ENCODE measurements at places on chromosomes 5 and 9. TPM values are rescaled to one million over a fixed set of nuclear protein-coding genes. Genes with fewer than 3 reads are reported as not detected.

Gene OTP
- not detected for total RNA-seq

Gene FBXO4
- total RNA-seq = 5.4 TPM

Gene ADAMTS19
- total RNA-seq = not detected

Gene MEIKIN
- total RNA-seq = not detected

Gene SPATA31A5
- not detected for total RNA-seq

Gene ZNF354B
- total RNA-seq = 19.2 TPM

Gene LHX3
- total RNA-seq = not detected

Gene DEPDC1B
- total RNA-seq = 63.1 TPM

Gene C9orf50
- total RNA-seq = not detected

Gene STPG3
- not detected for total RNA-seq

Gene HCN1
- total RNA-seq = not detected

Gene S100Z
- total RNA-seq = not detected

Gene GFRA3
- 0.83 TPM for total RNA-seq

Gene MAN1B1
- 65.6 TPM for total RNA-seq

Gene CCL27
- total RNA-seq = not detected

Gene ENTREP1
- 1.8 TPM for total RNA-seq

Gene FCN2
- total RNA-seq = not detected

Gene ROR2
- total RNA-seq = not detected

Gene DNAI1
- not detected for total RNA-seq

Gene DNAJA1
- 194 TPM for total RNA-seq

Gene LRRC19
- 0.21 TPM for total RNA-seq

Gene PCDHB6
- total RNA-seq = not detected

Gene COL15A1
- total RNA-seq = not detected

Gene C5
- 12.3 TPM for total RNA-seq

Gene IFNK
- not detected for total RNA-seq

Gene FBN2
- total RNA-seq = 0.22 TPM

Gene RPP25L
- total RNA-seq = 19.9 TPM

Gene APBA1
- 6.7 TPM for total RNA-seq

Gene TAL2
- total RNA-seq = not detected

Gene NFIL3
- total RNA-seq = 12.4 TPM

Gene DOCK8
- 0.15 TPM for total RNA-seq

Gene SLC36A2
- not detected for total RNA-seq

Gene ABLIM3
- 70.9 TPM for total RNA-seq

Gene FOXD1
- total RNA-seq = 7.8 TPM

Gene HRH2
- not detected for total RNA-seq

Gene SHOC1
- total RNA-seq = not detected

Gene TAS2R1
- not detected for total RNA-seq

Gene POU5F2
- 2.0 TPM for total RNA-seq

Gene MLANA
- total RNA-seq = not detected

Data from Calu3 (cell line).